ENCODE measurements at places on chromosomes 12 and 14. TPM values are rescaled to one million over a fixed set of nuclear protein-coding genes. Genes with fewer than 3 reads are reported as not detected.

DNA sequence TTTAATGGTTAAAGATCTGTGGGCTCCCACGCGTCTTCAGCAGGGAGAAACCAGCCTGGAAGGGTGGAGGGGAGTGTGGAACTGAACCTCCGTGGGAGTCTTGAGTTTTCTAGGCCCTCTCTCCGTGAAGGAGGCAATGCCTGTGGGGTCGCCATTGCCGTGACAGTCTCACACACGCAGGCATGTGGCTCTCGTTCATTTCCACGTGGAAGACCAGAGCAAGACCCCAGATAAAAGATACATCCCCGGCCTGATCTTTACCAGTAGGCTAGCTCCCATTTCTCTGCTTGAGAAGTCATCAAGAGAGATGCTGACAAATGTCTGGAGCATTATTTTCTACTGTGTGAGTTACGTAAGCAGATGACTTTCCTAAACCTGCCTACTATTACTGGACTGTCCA lies 491.7 kb upstream of the LMO3 start:
- no peak overlapping the region for H3K4me3 ChIP-seq
- H3K27ac ChIP-seq: no peak overlapping the region
- DNase-seq: no peak
- no peaks in the 10 kb centered on the region for H3K4me1 ChIP-seq
- H3K36me3 ChIP-seq: no peaks in the 10 kb centered on the region

Gene C12orf60
- total RNA-seq: 1.8 TPM

DNA sequence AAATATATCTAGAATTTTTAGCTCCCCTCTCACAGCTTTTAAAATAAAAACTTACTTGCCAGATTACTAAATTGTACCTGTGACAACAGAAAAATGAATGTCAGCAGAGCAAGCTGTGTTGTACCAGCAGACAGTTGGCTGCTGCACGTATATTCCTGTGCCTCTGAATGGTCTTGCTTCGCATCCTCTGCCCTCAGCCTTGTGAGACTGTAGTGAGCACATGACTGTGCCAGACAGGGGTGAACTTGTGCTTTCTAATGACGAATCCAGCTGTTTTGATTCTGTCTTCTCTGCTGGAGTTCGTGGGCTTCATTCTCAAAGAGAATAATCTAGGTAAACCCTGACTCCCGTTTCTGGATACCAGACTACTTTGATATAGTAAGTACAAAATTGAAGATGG lies 58.3 kb upstream of the FRMD6 start:
- H3K36me3 ChIP-seq: no peaks in the 10 kb centered on the region
- DNase-seq: no peak
- no peaks in the 10 kb centered on the region for H3K27me3 ChIP-seq
- no peak overlapping the region for H3K4me3 ChIP-seq
- peaks cover 5% of the 10 kb centered on the region for H3K4me1 ChIP-seq
- no peak overlapping the region for H3K27ac ChIP-seq

DNA sequence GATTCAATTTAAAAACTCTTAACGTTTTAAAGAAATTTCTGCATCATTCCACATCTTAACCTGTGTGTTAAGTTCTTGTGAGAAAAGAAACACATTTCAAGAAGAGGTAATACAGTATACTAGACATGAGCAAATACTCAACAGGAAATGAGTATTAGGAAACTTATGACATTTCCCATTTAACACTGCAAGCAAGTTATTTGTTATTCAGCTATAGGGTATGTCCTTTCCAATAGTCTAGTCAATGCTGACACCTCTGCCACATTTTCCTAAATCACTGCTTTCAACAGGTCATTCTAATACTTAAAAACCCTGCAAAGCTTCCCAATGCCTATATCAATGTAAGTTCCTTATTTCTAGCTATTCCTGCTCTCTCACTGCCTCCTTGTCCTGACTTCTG lies 93.1 kb downstream of the DDHD1 start:
- no peaks in the 10 kb centered on the region for H3K36me3 ChIP-seq
- DNase-seq: no peak
- H3K4me3 ChIP-seq: no peak overlapping the region
- H3K27ac ChIP-seq: no peak overlapping the region
- no peaks in the 10 kb centered on the region for H3K27me3 ChIP-seq
- H3K4me1 ChIP-seq: no peaks in the 10 kb centered on the region

Gene YAF2
- total RNA-seq: 33.2 TPM

Gene SPRYD3
- total RNA-seq: 8.2 TPM

Gene C14orf132
- 0.05 TPM for total RNA-seq

DNA sequence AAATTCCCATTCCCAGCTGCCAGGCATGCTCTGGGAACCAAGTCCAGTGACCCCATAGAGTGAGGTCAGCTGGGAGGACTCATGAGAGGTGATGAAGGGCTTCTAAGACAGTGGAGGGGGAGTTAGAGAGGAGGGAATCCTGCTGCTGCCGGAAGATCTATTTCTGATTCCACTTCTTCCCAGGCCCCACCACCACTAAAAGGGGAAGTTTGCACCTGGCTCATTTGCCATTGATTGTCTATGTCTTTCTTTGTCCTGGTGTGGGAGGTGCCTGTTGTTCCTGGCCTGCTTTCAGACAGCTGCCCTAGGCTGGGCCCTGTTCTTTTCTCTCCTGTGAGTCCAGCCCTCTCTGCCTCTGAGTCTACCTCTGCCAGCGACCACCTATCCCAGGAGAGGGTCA lies 3.0 kb upstream of the KRT6A start:
- H3K27me3 ChIP-seq: no peaks in the 10 kb centered on the region
- no peak for DNase-seq
- no peaks in the 10 kb centered on the region for H3K36me3 ChIP-seq
- H3K27ac ChIP-seq: no peak overlapping the region
- no peak overlapping the region for H3K4me3 ChIP-seq

Gene CCDC175
- not detected for total RNA-seq

GRCh38 chr12:54397157-54397556 lies 12.6 kb upstream of the ZNF385A start:
- H3K4me1 ChIP-seq: no peaks in the 10 kb centered on the region
- no peak for DNase-seq
- no peak overlapping the region for H3K4me3 ChIP-seq
- no peaks in the 10 kb centered on the region for H3K27me3 ChIP-seq
- H3K36me3 ChIP-seq: no peaks in the 10 kb centered on the region
- H3K27ac ChIP-seq: no peak overlapping the region

DNA sequence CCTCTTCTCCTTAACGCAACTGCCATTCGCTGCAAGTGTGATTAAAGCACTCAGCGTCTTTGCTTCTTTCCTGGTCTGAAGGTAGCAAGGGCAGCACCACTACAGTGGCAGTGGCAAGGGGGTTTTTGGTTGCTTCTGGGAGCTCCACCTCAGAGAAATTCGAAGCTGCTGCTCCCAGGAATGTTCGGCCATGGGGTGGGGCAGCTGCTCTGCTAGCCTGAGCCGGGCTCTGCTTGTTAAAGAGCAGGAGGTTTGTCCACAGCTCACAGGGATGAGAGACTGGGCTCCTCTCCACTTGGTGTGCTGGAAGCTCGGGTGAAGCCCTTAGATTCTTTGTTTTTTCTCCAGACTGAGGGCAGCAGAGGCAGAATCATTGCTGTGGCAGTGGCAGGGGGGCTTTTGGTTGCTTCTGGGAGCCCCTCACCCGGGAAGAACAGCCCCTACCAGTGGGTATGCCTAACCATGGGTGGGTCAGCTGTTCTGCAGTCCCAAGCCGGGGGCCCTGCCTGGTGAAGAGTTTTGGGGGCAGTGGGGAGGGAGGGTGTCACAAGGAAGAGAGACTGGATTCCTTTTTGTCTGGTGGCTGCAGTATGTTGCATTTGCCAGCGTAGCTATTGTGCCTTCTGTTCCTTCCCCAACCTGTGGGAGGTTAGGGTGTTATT lies 340.2 kb downstream of the AEBP2 start:
- no peaks in the 10 kb centered on the region for H3K4me1 ChIP-seq
- no peak overlapping the region for H3K27ac ChIP-seq
- H3K36me3 ChIP-seq: no peaks in the 10 kb centered on the region
- DNase-seq: no peak
- H3K27me3 ChIP-seq: no peaks in the 10 kb centered on the region

- no peaks in the 10 kb centered on the region for H3K27me3 ChIP-seq
- DNase-seq: no peak
- no peak overlapping the region for H3K4me3 ChIP-seq
- H3K27ac ChIP-seq: no peak overlapping the region
- H3K36me3 ChIP-seq: no peaks in the 10 kb centered on the region
- H3K4me1 ChIP-seq: no peaks in the 10 kb centered on the region
These were observed 11.4 kb downstream of the PACS2 start for GRCh38 chr14:105325716-105326567.

All from Caco-2 (cell line).